ENCODE measurements at places on chromosomes 13 and 19.

DNA sequence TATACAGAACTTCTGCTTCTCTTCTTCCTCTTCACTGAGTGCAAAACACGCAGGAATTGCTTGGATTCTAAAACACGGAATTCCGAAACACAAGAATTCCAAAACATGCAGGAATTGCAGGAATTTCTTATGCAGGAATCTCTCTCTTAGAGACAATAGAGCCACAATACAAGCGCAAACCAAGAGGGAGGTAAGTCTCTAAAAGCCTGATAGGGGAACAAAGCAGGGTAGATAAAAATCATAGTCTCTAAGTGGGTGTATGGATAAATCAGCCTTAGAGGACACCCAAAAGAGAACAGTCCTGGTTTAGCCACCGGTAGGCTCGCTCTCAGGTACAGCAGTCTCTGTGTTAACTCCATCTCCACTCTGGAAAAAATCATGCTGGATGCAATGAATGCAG is 112.9 kb downstream of the LHFPL6 start:
- no peak for DNase-seq

GRCh38 chr13:77514336-77514726 is 21.2 kb upstream of the SCEL start:
- DNase-seq = no peak

DNA sequence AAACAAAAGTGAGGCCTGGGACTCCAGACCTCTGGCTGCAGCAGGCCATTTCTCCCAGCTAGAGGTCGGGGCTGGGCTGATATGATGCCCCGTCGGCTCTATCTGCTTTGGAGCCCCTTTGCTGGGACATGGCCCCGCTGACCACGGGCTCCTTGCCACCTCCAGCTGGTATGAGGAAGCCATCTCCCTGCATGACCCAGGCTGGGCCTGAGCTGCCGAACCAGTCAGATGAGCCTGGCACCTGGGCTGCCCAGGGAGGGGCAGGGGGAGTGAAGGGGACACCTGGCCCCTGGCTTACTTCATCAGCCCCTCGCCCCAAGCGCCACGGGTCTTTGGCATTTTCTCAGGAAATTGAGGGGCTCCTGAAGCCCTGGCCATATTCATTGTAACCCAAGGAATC is 7.8 kb downstream of the ZSWIM4 start:
- DNase-seq = no peak

- DNase-seq = no peak
Observed at GRCh38 chr13:80828759-80829158, 487.8 kb upstream of the SPRY2 start.

DNA sequence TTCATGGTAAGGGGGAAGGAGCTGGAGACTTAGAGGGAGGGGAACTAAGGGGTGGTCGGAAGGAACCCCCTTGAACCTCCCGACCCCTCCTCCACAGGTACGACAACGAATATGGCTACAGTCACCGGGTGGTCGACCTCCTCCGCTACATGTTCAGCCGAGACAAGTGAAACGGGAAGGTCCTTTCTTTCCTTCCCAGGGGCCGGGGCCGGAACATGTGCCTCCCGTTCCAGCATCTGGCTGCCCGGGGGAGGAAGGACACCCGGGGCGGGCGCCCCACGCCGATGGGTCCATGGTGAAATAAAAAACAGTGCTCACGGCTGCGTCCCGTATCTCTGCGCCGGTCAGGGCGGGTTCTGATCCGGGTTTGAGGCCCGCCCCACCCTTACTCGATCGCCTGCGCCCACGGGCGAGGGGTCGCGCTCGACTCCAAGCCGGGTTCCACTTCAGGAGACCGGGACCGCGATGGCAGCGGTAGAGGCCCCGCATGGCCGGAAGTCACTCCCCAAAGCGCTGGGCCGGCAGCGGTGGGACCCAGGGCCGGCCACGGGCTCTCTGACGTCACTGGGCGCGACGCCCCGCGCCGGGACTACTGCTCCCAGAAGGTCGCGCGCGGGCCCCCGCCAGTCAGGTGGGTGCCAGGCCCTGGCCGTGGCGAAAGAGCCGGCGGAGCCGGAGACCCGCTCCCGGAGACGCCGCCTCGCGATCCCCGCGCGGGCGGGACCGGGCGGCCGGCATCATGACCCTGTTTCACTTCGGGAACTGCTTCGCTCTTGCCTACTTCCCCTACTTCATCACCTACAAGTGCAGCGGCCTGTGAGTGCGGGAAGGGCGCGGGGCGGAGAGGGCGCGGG is at the start of gene TMEM147:
TSS of gene TMEM147 (plus strand) at position 626 of the 854 bp plus-strand sequence. CDS start at position 740, 114 bp downstream.
- DNase-seq = peak; percentile 84

DNA sequence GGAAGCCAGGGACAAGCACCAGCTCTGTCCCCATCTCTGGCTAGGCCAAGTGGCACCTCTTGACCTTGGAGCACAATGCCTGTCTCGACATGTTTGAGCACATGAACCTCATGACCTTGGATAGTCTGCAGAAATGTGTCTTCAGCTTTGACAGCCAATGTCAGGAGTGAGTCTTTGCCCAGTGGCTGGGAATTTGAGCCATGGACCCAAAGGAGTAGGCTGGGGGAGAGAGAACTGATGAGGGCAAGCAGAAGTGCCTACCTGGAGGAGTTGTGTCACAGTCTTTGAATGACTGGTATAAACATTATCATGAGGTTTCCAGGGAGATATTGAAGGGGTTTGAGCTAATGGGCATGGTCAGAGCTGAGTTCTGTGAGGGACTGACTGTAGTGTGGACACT is 6.7 kb upstream of the CYP4F12 start:
- no peak for DNase-seq

DNA sequence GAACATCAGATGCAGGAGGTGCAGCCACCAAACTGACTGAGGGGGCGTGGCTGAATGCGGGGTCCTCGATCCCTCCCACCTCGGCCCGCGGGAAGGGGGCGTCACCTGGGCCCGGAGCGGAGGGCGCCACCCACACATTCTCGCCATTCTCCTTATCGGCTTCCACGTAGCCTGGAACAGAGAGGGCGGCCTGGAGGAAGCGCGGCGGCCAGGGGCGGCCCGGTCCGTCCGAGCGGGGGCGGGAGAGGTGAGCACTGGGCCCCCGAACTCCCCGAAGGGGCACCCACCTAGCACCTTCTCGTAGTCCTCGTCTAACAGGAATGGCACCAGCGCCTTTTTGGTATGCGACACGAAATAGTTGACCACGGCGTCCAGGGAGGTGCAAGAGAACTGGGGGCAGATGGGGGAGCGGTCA is 11.8 kb downstream of the STAP2 start:
- no peak for DNase-seq

- no peak for DNase-seq
Observed at GRCh38 chr13:100464006-100464405, 124.6 kb downstream of the GGACT start.

DNA sequence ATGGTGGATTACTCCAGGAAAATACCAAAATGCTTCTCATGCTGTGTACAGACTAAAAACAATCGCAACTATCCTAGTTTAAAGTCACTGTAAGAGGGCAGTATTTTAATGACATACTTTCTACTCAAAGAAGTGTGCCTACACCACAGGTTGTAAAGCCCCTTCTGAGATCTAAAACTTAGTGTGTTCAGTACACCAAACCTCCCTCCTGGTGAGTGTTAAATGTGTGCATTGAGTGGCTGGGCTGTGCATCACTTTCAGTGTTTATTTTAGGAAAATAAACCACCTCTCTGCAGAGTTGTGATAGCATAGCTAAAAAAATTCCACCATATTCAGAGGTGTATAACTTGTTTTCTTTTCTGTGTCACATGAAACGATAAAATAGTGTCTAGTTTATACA is 263.7 kb downstream of the DACH1 start:
- DNase-seq = no peak

GRCh38 chr19:18792661-18793060 is 1.6 kb upstream of the COMP start:
- DNase-seq = no peak

- no peak for DNase-seq
Observed at GRCh38 chr19:11499220-11499726, 6.4 kb downstream of the ZNF653 start.

- DNase-seq = no peak
Observed at GRCh38 chr19:17436094-17436873, 12.2 kb downstream of the TMEM221 start.

GRCh38 chr13:22647156-22647850 is 533.5 kb upstream of the SGCG start:
- DNase-seq = no peak

DNA sequence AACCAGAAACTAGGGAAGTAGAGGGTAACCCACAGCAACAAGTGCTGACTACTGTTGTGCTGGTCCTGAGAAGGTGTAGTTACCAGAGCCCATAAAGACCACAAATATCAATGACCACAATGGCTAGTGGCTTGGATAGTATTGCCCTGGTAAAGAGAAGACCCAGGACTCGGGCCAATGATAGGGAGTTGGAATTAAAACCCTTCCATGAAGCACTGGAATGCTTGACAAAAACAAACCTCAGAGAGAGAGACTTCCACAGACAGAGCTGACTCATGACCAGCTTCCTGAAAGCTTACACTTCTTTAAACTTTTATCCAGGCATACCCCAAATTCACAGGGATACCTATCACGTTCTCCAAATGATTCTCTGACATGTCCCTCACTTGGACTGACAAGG is 60.5 kb downstream of the WDR87 start:
- DNase-seq = no peak

DNA sequence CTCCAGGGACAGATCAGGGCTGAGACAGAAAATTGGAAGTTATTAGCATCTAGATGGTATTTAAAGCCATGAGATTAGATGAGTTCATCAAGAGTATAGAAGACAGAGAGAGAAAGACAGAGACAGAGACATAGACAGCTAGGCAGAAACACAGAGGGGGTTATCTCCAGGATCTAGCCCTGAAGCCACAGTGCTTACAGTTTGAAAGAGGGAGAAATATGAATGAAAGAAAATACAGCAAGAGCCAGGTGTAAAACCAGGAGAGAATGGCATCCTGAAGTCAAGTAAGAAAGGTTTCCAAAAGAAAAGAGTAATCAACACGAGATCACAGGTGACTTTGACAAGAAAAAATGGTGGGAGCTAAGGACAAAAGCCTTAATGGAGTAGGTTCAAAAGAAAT is 111.2 kb downstream of the TBC1D4 start:
- DNase-seq = no peak

DNA sequence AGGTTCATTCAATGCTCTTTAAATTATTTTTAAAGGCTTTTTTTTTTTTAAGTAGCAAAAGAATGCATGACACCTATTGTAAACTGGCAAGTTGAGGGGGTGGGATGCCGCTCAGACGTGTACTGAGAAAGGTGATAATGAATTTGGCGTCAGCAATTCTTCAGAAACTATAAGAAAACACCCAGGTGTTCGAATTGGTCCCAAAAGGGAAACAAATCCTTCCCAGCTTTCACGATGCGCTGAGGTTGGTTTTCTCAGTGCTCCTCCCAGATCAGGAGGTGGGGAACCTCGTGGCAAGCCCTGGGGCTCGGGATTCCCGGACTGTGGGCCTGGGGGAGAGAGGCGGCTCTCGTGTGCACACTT is 543 bp upstream of the FAM124A start:
- DNase-seq = no peak

DNA sequence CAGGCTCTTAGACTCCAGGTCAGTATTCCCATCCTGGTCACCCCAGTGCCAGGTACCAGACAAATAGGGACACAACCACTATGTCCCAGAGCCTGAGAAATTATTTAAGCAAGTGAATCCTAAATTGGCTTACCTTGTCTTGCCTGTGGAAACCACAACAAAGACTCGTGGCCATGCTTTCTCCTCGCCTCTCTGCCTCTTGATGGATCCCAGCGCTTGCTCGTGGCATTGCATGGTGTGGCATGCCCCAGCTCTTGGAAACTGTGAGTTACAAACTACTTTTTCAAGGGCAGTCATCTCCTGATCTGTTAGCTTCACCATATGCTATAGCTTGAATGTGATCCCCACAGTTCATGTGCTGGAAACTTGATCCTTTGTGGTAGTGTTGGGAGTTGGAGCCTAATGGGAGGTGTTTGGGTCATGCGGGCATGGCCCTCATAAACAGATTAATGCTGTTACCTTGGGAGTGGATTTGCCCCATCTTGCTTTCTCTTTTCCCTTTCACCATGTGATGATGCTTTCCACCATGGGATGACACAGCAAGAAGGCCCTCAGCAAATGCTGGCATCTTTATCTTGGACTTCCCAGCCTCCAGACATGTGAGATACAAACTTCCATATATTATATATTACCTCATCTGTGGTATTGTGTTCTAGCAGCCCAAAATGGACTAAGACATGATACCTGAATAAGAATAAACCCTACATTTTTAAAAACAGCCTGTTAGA is 31.2 kb downstream of the SPRYD7 start:
- DNase-seq = no peak

- no peak for DNase-seq
Observed at GRCh38 chr19:41016488-41017071, 25.5 kb downstream of the CYP2B6 start.

DNA sequence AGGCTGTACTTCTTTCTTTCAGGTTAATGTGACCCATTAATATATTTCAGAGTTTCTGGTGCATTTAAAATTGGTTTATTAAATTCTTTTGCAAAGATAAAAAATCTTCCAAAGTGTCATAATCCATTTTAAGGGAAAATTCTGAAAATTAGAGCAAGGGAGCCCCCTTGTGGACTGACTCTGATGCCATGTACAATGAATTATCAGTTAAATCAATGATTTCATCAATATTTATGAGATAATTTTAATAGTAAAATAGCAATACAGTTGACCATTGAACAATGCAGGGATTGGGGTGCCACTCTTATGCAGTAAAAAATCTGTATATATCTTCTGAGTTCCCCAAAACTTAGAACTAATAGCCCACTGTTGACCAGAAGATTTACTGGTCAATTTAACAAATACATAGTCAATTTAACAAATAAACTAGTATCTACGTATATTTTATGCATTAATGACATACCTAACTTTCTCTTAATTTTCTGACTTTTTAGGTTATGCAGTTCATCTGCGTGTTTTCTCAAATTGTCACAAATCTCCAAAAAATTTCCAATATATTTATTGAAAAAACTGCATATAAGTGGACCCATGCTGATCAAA is 479.1 kb upstream of the MIR17HG start:
- DNase-seq = no peak

DNA sequence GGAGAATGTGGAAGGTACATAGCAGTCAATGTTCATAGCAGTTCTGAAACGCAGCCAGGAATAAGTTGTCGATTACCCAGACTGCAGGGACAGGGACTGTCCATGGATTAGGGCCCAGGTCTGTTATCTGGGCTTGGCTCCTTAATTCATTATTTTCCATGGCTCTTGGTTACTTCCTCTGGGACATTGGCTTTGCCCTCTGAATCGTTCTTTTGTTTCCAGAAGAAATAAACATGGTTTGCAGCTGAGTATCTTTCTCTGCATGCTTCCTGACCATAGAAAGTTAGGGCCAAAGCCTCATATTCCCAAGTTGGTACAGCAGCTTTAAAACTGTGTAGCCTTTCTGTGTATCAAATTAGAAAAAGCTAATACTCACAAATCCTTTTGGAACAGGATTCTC is 121.7 kb upstream of the MAB21L1 start:
- no peak for DNase-seq
